ENCODE measurements at places on chromosomes 3 and 15. TPM values are rescaled to one million over a fixed set of nuclear protein-coding genes. Genes with fewer than 3 reads are reported as not detected.
A peak's percentile ranks its signal among the peaks of the same experiment; 100 is the strongest.

TGM5 gene
- polyA plus RNA-seq, result not detected

PLA2G4D gene
- polyA plus RNA-seq, result not detected

TAGLN3 gene
- 24.2 TPM for polyA plus RNA-seq

ISG20 gene
- 2.0 TPM for polyA plus RNA-seq

CHRNA7 gene
- polyA plus RNA-seq, result 0.80 TPM

DNA sequence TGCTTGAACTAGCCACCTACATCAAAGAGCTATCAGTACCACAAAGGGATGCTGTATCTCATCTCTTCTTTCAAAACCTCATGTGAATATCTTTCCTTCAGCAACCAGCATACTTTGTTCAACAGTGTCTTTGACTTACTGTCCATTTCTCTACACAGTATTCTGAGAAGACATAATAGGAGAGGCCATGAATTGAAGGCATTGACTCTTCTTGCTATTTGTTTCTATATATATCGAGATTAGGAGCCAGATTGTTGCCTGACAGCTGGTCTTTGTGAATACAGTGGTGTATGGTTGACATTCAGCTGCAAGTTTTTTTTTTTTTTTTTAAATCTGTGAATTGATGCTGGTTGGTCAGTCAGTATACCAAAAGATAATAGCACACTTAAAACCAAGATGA is 12.1 kb upstream of the CSRNP1 start:
- no peak overlapping the region for H3K4me3 ChIP-seq
- DNase-seq, result no peak
- H3K27ac ChIP-seq, result peak overlapping the region; percentile 72

RPS17 gene
- polyA plus RNA-seq, result 8,662 TPM

DNASE1L3 gene
- polyA plus RNA-seq, result not detected

HIGD2B gene
- not detected for polyA plus RNA-seq

DNA sequence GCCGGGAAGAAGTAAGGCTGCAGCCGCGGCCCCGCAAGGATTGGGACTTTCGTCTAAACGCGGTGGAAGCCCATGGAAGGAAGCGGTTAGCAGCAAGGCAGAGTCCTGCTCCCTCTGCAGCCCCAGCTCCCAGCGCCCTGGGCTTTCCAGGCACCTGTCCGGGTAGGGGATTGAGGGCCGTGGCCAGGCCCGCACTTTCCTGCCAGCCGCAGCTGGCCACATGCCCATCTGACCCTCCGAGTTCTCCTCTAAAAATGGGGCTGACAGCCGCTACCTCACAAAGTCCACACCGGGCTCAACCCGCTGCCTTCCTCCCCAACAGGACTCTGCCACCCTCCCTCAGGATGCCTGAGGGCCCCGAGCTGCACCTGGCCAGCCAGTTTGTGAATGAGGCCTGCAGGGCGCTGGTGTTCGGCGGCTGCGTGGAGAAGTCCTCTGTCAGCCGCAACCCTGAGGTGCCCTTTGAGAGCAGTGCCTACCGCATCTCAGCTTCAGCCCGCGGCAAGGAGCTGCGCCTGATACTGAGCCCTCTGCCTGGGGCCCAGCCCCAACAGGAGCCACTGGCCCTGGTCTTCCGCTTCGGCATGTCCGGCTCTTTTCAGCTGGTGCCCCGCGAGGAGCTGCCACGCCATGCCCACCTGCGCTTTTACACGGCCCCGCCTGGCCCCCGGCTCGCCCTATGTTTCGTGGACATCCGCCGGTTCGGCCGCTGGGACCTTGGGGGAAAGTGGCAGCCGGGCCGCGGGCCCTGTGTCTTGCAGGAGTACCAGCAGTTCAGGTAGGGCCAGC is 1.9 kb downstream of the NEIL1 start:
- no peaks in the 10 kb centered on the region for H3K27me3 ChIP-seq
- peak overlapping the region; percentile 70 for H3K4me3 ChIP-seq
- H3K4me1 ChIP-seq, result no peaks in the 10 kb centered on the region
- H3K36me3 ChIP-seq, result no peaks in the 10 kb centered on the region
- peak overlapping the region; percentile 73 for H3K27ac ChIP-seq
- DNase-seq, result peak; percentile 79

DNA sequence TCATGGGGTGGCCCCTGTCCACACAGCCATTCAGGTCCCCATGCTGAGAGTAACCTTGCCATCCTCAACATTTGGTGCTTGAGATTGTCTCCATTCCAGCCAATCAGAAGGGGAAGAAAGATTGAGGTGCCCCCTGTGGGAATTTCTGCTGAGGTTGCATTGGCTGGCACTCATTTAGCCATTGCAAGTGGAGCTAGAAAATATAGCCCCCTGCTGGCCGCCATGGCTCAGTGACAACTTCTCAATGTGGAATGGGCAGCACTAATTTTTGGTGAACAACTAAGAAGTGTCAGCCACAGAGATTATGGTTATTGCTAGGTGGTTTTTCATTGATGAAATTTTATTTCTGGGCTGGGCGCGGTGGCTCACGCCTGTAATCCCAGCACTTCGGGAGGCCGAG is 22.0 kb downstream of the COL6A6 start:
- H3K4me3 ChIP-seq, result no peak overlapping the region
- H3K4me1 ChIP-seq, result no peaks in the 10 kb centered on the region
- H3K36me3 ChIP-seq, result no peaks in the 10 kb centered on the region
- no peak overlapping the region for H3K27ac ChIP-seq

DNA sequence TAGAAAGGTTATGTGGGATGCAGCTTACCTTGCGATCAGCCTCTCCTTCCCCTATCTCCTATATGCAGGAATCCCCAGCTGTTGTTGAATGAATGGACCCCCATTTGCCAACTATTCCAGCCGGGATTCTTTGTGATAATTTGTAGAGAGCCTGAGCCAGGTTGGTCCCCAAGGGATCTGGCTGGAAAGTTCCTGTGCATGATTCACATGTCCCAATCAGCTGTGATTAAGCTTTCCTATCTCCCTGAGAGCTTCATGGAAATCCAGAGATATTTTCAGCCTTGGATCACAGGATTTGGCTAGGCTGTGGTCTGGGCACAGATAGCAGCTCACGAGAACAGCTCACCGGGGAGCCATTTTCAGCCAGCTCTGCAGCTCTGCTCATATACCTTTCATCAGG is 76.7 kb downstream of the ARNT2 start:
- peaks cover 5% of the 10 kb centered on the region for H3K36me3 ChIP-seq
- H3K27me3 ChIP-seq, result no peaks in the 10 kb centered on the region
- H3K4me3 ChIP-seq, result peak overlapping the region; percentile 32
- DNase-seq, result no peak
- H3K27ac ChIP-seq, result peak overlapping the region; percentile 82
- H3K4me1 ChIP-seq, result no peaks in the 10 kb centered on the region

GRCh38 chr3:195249858-195250464 is 21.0 kb downstream of the XXYLT1 start:
- no peak overlapping the region for H3K4me3 ChIP-seq
- H3K4me1 ChIP-seq, result peaks cover 72% of the 10 kb centered on the region
- H3K36me3 ChIP-seq, result no peaks in the 10 kb centered on the region
- H3K27ac ChIP-seq, result no peak overlapping the region

DNA sequence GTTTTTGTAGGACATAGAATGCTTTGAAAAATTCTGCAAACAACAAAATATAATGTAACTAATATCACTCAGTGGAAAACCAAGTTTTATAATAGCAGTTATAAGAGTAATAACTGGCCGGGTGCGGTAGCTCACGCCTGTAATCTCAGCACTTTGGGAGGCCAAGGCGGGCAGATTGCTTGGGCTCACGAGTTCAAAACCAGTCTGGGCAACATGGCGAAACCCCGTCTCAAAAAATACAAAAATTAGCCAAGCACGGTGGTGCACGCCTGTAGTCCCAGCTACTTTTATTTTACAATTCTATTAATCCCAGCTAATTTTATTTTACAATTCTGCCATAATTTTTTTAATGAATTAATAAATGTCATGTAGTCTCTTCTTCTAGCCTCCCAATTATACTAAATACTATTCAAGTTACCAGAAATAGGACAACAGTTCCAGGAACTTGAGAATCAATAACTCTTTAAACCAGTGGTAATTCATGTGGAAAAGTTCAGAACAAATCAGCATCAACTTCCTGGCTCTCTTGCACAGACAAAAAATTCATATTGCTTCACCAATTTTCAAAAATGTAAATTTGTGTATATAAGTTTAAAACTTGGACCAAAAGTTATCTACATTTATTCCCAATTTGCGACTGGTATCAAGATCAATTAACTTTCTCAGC is 2.2 kb downstream of the DENND4A start:
- no peaks in the 10 kb centered on the region for H3K36me3 ChIP-seq
- H3K27ac ChIP-seq, result no peak overlapping the region
- no peak overlapping the region for H3K4me3 ChIP-seq
- no peak for DNase-seq
- H3K4me1 ChIP-seq, result 0 out of 2 replicates have a peak, but pooled peaks cover 3% of the 10 kb centered on the region
- H3K27me3 ChIP-seq, result no peaks in the 10 kb centered on the region

ZCWPW2 gene
- 0.13 TPM for polyA plus RNA-seq

- peaks cover 47% of the 10 kb centered on the region for H3K4me1 ChIP-seq
- DNase-seq, result peak; percentile 81
- H3K27me3 ChIP-seq, result no peaks in the 10 kb centered on the region
- H3K4me3 ChIP-seq, result peak overlapping the region; percentile 54
- H3K27ac ChIP-seq, result peak overlapping the region; percentile 75
These were observed 76.0 kb downstream of the HMG20A start for GRCh38 chr15:77496715-77497109.

DNA sequence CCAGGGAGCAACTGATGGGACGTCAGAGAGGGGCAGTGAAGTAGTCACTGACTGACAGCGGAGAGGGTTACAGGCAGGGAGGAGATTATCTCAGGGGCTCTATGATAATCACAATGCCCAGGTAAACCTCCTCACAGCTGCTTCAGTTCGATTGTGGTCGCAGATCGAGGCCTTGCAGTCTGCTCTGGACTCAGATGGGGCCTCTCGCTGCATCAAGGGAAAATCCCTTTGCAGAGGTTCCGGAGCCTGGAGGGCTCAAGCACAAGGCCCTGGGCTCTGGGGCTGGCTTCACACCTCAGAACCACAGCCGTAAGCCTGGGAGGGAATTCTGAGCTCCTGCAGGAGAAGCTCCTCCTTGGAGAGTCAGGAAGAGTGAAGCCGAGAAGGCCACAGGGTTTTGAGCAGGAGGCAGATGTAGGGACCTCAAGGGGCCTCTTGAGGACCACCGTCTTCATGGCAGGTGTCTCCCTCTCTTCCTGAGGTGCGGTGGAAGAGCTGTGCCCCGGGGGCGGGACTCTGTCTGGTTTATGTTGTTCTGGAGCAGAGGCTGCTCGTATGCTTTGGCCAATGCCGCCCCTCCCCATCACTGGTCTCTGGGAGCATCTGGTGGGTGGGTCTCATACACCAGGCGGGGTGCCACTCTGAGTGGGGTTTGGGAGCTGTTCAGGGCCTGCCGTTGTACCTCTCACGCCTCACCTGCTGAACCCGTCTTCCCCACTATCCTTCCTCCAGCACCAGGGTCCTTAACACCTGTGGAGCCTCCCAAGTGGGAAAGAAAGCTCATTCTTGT is 19.5 kb upstream of the SNRPA1 start:
- H3K36me3 ChIP-seq, result no peaks in the 10 kb centered on the region
- no peak for DNase-seq
- peaks cover 11% of the 10 kb centered on the region for H3K4me1 ChIP-seq
- H3K4me3 ChIP-seq, result no peak overlapping the region
- H3K27me3 ChIP-seq, result no peaks in the 10 kb centered on the region

DNA sequence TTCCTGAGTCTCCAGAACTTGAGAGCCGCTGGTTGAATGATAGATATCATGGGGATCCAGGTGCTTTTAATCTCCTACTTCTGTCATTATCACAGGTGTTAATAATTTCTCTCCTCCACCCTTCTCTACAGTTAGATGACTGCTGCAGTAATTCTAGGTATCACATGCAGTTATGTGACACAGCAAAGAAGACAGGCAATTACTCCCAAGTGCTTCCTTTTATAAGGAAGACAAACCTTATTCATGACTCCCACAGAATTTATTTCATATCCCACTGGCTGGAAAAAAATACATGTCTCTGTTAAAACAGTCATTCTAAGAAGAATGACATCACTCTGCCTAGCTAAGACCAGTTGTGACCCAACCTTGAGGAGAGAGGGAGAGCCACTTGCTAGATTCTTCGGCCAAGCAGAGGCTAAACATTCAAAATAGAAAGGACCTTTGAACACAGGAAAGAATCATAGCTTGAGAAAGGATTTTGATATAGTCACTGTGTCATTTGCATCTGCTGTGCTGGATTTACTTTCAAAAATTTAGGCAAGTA is 500.6 kb downstream of the SI start:
- no peaks in the 10 kb centered on the region for H3K36me3 ChIP-seq
- no peak for DNase-seq
- H3K4me3 ChIP-seq, result no peak overlapping the region
- H3K4me1 ChIP-seq, result no peaks in the 10 kb centered on the region

- H3K4me1 ChIP-seq, result no peaks in the 10 kb centered on the region
- H3K27me3 ChIP-seq, result no peaks in the 10 kb centered on the region
- DNase-seq, result no peak
- H3K36me3 ChIP-seq, result no peaks in the 10 kb centered on the region
These were observed 31.4 kb upstream of the FAN1 start for GRCh38 chr15:30872341-30872748.

DNA sequence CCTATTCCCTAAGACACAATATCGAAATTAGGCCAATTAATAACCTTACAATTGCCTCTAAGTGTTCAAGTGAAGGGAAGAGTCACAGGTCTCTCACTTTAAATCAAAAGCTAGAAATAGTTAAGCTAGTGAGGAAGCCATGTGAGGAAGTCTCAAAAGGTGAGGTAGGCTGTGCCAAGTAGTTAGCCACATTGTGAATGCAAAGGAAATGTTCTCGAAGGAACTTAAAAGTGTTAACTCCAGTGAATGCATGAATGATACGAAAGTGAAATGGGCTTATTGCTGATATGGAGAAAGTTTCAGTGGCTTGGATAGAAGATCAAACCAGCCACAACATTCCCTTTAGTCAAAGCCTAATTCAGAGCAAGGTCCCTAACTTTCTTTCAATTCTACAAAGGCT is 59.1 kb downstream of the KLF13 start:
- H3K27ac ChIP-seq, result no peak overlapping the region
- peaks cover 25% of the 10 kb centered on the region for H3K4me1 ChIP-seq
- no peaks in the 10 kb centered on the region for H3K27me3 ChIP-seq
- no peaks in the 10 kb centered on the region for H3K36me3 ChIP-seq
- no peak overlapping the region for H3K4me3 ChIP-seq
- DNase-seq, result no peak

GRCh38 chr3:62199126-62199525 is 174.2 kb downstream of the FEZF2 start:
- H3K4me1 ChIP-seq, result no peaks in the 10 kb centered on the region
- H3K4me3 ChIP-seq, result no peak overlapping the region
- H3K27me3 ChIP-seq, result no peaks in the 10 kb centered on the region
- peaks cover 4% of the 10 kb centered on the region for H3K36me3 ChIP-seq
- DNase-seq, result no peak
- H3K27ac ChIP-seq, result no peak overlapping the region

DNA sequence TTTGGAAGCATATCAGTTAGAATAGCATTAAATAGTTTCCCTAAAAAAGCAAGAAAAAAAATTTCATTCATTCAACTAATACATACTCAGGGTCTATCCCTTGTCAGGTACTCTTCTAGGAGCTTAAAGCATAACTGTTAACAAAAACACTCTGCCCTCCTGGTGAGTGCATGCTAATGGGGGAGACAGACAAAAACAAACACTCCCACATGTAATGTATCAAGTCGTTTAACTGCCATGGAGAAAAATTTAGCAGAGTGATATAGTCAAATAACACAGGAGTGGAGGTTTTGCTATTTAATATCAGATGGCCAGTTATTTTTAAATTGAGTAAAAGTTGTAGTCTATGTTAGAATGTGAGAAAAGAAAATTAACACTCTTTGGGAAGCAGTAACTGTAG is 254.5 kb upstream of the RARB start:
- H3K27ac ChIP-seq, result no peak overlapping the region
- no peaks in the 10 kb centered on the region for H3K36me3 ChIP-seq
- no peak overlapping the region for H3K4me3 ChIP-seq
- no peaks in the 10 kb centered on the region for H3K27me3 ChIP-seq
- DNase-seq, result no peak
